Activated CD8-positive, alpha-beta memory T cell treated with anti-CD3 and anti-CD28 coated beads for 36 hours (primary cell): ENCODE measurements at places on chromosomes 7 and 10. TPM values are rescaled to one million over a fixed set of nuclear protein-coding genes. Genes with fewer than 3 reads are reported as not detected.

Gene WDFY4
- not detected for total RNA-seq

Gene IDI2
- not detected for total RNA-seq

Gene ITPRID1
- not detected for total RNA-seq

Gene EIF3B
- 297 TPM for total RNA-seq

Gene PTPRE
- 33.3 TPM for total RNA-seq

Gene ABCB4
- 0.30 TPM for total RNA-seq

Gene MRLN
- total RNA-seq = not detected

Gene CCL24
- total RNA-seq = not detected

Gene CFAP46
- not detected for total RNA-seq

Gene TTYH3
- total RNA-seq = 22.9 TPM

Gene FAS
- 51.1 TPM for total RNA-seq

Gene VWA2
- total RNA-seq = not detected

Gene PRR15
- not detected for total RNA-seq

Gene TRA2A
- 81.0 TPM for total RNA-seq

Gene AKR1C4
- total RNA-seq = not detected

Gene AKR1C8
- total RNA-seq = not detected

Gene RNLS
- 4.3 TPM for total RNA-seq
